ENCODE measurements at places on chromosomes 1 and 21. TPM values are rescaled to one million over a fixed set of nuclear protein-coding genes. Genes with fewer than 3 reads are reported as not detected.

Gene KRTAP26-1
- not detected for total RNA-seq

GRCh38 chr1:29124366-29125236, 898 bp upstream of the TMEM200B start:
- no peak for DNase-seq

GRCh38 chr1:236759252-236759859, 35.7 kb upstream of the MTR start:
- no peak for DNase-seq

GRCh38 chr1:246583448-246584185, 17.4 kb downstream of the CNST start:
- DNase-seq, result no peak

Gene OR2G6
- not detected for total RNA-seq

Gene TRIM17
- total RNA-seq, result not detected

DNA sequence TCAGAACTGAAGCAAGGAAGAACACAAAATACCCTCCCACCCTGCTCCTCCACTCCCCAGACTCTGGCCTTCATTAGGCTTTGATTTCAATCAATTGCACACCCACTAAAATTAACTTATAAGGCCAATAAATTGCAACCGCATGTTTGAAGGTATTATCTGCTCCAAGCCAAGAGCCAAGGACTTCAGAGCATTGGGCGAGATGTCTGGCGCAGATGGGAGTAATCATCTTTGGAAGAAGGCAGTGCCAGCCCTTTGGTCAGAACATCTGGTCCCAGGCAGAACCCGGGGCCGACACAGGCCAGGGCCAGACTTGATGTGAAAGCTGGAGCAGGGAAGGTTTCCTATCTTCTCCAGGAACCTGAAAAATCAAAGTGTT, 60.0 kb downstream of the SLC66A1 start:
- no peak for DNase-seq

- no peak for DNase-seq
These were observed 4.6 kb downstream of the OLFML3 start for GRCh38 chr1:113983826-113984225.

Gene PIGR
- 7.7 TPM for total RNA-seq

GRCh38 chr1:19154876-19155275, 55.2 kb downstream of the UBR4 start:
- no peak for DNase-seq

- no peak for DNase-seq
These were observed 331.6 kb downstream of the SRGAP2C start for GRCh38 chr1:121516234-121516967.

- no peak for DNase-seq
These were observed 26.5 kb upstream of the SAMD11 start for GRCh38 chr1:897226-897625.

Gene MPZ
- 2.8 TPM for total RNA-seq

GRCh38 chr1:160951443-160952128, 3.0 kb downstream of the ITLN2 start:
- DNase-seq, result no peak

DNA sequence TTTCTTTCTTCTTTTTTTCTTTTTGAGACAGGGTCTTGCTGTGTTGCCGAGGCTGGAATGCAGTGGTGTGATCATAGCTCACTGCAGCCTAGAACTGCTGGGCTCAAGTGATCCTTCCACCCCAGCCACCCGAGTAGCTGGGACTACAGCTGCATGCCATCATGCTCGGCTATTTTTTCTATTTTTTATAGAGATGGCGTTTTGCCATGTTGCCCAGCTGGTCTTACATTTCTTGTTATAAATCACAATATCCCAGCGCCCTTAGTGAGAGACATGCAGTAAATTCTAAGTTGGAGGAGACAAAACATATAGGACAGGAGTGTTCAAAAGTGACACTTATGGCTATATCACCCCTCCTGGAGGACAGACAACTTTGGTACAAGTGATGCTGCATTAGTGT, 31.3 kb upstream of the ACTN2 start:
- no peak for DNase-seq

Gene S100A16
- 81.1 TPM for total RNA-seq

Gene CAPN8
- total RNA-seq, result 17.5 TPM

GRCh38 chr1:243850202-243850451, at the start of gene AKT3:
Gene AKT3 (minus strand): TSS chr1:243850243. CDS start chr1:243843170, 7,073 bp downstream.
- peak; percentile 40 for DNase-seq

DNA sequence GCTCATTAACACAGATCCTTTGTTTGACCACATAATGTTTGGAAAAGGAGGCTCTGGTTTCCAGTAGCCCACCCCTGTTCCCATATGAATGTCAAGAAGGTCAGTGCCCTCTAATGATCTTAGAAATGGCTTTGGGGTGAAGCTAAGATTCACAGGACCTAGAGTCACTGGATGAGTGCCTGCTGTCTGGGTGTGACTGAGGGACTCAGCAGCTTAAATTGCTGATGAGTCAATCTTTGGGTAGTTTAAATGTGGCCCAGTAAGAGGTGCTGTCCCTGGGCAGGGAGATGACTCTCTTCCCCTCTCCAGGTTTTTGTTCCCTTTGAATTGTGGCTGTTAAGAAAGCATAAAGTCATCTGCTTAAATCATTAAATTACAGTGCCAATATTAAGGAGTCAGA, 50.6 kb downstream of the L1TD1 start:
- DNase-seq, result no peak

Gene EPHB2
- 10.0 TPM for total RNA-seq

- no peak for DNase-seq
These were observed 4.1 kb upstream of the POFUT2 start for GRCh38 chr21:45291613-45292398.

DNA sequence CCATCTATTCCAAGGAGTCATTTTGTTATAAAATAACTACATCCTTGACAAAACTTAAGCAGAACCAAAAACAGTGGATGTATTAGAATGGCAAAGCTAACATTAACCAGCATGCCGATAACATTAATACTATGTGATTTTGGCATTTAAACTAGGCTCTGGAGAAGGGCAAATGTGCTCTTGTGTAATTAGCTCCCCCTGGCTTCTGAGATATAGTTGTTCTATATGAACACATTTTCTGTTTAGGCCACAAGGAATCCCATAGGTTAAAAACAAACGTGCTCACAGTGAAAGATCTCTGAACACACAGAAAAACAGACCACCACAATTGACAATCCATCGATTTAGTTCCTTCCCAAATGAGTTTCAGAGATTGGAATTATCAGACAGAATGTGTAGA, 57.4 kb upstream of the TARS2 start:
- DNase-seq, result no peak

Gene SELENON
- 48.6 TPM for total RNA-seq

Gene MARK1
- total RNA-seq, result 12.3 TPM

Gene TMEM269
- 0.35 TPM for total RNA-seq

Gene ARTN
- total RNA-seq, result 3.8 TPM

DNA sequence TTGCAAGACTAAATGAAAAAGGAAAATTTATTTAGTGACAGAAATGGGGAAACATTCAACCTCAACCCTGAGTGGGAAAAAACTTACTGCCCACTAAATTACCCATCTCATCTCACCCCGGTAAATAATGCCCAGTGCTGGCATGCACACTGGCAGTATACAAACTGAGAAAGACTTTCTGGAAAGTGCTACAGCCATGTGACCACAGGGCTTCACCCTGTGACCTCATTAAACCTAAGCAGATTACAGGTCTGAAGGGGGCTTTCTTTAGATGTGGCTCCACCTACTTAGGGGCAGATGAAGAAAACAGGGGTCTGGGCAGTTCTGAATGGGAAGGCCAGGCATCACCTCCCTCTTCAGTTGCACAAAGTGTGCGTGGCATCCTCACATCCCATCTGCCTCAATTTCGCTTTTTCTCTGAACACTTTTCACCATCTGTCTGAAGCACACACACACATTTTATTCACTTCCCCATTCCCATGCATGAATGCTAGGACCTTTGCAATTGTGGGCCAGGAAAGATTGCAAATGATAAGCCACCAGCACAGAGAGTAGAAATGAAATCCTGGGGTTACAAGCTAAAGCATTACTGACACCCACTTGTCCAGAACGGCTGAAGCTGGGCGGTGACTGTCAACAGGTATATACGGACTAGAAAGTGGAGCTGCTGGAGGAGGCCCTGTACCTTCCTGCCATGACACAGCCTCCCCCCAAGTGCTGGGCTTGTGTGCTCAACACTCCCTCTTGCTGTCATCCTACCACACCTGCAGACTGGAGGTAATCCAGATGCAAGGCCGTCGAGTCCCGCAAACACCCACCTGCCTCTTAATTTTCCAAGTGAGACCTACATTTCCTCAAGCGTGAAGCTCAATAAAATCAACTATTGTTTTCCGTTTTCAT, 2.7 kb downstream of the NADK start:
- DNase-seq, result no peak

- no peak for DNase-seq
These were observed 247.6 kb upstream of the PBX1 start for GRCh38 chr1:164311377-164311776.
